ENCODE measurements at places on chromosomes 7 and 10.

GRCh38 chr7:81383846-81384245 is 386.0 kb downstream of the HGF start:
- no peak for DNase-seq

GRCh38 chr7:150430465-150431085 is 19.9 kb upstream of the GIMAP8 start:
- no peak for DNase-seq

- no peak for DNase-seq
Observed at GRCh38 chr7:134785842-134786241, 6.4 kb downstream of the CALD1 start.

- peak; percentile 63 for DNase-seq
Observed at GRCh38 chr7:143214789-143215679, 6.8 kb upstream of the TAS2R40 start.

GRCh38 chr10:67241451-67241850 is 315.6 kb downstream of the LRRTM3 start:
- DNase-seq: no peak

DNA sequence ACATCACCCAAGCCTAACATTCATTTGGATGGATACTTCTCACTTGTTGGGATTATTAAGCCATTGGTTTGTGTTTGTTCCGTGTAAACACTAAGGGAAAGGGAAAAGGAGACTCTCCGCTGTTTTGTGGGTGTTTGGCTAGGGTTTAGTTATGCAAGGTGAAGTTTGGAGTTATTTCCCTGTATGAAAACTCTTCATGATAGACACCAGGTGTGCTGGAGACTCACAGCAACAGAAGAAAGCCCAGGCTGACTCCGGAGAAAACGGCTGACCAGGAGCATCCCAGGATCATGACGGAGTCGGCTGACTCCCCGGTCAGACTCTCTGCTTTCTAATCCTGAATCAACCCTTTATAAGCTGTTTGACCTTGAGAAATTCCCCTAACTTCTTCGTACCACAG is 94.1 kb upstream of the KLF6 start:
- no peak for DNase-seq

GRCh38 chr10:5143137-5143536 is 41.8 kb downstream of the AKR1C8 start:
- no peak for DNase-seq

DNA sequence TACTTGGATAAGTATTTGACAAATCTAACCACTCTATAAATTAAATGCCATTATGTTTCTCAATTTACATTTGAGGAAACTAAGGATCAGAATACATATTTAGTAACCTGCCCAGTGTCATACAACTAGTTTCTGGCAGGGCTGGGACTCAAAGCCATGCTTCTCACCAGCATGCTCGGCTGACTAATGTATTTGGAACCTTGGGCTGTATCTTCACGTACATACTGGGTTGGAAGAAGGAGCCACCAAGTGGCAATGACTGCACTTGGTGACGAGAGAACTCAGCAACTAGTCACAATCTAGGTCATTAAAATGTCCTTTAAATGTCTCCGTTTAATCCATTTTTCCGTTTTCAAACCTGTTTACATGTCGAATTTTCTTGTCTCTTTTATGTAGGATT is 42.9 kb downstream of the CHRM2 start:
- no peak for DNase-seq

DNA sequence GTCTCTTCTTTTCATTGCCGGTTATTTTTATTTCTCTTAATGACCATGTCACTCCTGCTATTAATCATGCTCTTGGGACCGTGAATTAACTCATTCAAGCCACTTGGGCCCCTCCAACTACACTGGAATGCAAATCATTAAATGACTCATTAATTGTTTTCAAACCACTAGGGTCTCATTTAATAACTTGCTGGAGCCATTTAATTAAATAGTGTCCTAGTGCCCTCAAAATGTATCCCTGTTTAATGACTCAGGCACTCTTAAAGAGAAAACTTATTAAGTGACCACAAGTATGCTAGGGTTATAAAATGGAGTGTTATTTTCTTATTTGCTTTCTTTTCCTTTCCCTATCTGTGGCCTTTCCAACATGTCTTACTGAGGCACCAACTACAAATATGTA is 73.0 kb downstream of the PLXDC2 start:
- no peak for DNase-seq

DNA sequence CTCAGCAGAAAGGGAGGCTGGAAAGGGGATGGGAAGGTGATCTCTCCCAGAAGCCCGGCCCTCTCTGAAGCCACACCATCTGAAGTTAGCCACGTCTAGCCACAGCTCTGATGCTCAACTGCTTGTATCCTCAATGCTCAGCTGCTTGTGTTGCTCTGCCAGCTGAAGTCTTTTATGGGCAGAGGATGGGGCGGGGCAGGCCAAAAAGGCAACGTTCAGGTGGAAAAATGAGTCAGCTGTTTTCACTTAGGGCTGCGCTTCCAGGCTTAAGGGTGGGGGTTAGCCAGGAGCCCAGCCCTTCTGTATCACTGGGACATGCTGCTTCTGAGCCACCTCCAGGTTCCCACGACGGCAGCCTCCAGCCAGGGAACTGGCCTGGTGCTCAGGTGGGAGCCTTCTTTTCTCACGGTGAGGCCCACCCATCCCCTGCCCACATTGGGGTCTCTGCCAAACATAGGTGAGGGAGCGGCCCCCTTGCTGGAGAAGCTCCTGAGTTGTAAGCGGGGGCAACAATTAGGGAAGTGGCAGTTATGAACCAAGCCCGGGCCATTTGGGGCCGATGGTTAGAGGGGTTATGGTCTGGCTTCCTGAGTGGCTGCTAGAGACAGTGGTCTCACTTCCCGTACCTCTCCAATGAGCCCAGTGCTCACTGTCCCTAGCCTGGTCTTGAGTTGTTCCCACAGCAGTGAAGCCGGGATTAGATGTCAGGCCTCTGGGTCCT is 44.9 kb upstream of the CNPY1 start:
- DNase-seq: no peak

All from endothelial cell (in vitro differentiated cells).